ENCODE measurements at places on chromosomes 4 and X.

- DNase-seq = no peak
Measured at GRCh38 chr4:138267835-138268234, 25.7 kb upstream of the SLC7A11 start.

DNA sequence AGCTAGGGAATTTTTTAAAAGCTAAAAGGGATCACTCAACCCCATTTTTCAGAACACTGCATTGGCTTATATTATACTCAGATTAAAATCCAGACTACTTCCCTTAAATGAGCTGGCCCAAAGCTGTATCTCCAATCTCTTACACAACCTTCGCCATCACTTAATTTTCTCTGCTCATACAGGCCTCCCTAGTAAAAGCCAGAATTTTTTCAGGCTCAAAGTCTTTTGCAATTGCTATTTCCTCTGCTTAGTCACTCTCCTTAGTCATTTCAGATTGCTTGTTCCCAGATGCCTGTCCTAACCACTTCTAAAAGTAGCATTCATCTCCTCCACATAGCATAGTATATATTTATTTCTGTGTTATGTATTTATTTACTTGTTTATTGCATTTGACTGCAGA lies 1587.9 kb upstream of the ADGRL3 start:
- no peak for DNase-seq

DNA sequence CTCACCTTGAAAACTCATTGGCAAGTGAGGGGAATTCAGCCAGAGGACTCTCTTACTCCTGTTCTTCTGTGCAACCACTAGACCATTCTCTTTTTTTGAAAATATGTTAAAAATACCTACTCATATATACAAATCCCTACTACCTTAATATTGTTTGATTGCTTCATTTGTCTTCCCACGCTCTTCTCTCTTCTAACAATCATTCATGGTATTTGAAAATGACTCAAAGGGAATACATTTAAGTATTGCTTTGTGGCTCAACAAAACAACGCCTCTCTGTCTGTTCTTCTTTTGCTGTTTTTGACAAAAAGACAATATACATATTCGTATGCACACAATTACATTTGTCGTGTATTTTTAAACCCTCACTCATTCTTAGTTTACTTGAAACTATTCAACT lies 589.4 kb downstream of the ANKRD50 start:
- no peak for DNase-seq

GRCh38 chr4:62285026-62285425 lies 1084.9 kb downstream of the ADGRL3 start:
- DNase-seq = no peak

- DNase-seq = no peak
Measured at GRCh38 chr4:88143504-88143903, 14.9 kb downstream of the ABCG2 start.

All from endothelial cell (in vitro differentiated cells).